ENCODE measurements at places on chromosomes 16 and 17.

GRCh38 chr17:204427-205147 lies 23.1 kb upstream of the DOC2B start:
- DNase-seq = no peak

DNA sequence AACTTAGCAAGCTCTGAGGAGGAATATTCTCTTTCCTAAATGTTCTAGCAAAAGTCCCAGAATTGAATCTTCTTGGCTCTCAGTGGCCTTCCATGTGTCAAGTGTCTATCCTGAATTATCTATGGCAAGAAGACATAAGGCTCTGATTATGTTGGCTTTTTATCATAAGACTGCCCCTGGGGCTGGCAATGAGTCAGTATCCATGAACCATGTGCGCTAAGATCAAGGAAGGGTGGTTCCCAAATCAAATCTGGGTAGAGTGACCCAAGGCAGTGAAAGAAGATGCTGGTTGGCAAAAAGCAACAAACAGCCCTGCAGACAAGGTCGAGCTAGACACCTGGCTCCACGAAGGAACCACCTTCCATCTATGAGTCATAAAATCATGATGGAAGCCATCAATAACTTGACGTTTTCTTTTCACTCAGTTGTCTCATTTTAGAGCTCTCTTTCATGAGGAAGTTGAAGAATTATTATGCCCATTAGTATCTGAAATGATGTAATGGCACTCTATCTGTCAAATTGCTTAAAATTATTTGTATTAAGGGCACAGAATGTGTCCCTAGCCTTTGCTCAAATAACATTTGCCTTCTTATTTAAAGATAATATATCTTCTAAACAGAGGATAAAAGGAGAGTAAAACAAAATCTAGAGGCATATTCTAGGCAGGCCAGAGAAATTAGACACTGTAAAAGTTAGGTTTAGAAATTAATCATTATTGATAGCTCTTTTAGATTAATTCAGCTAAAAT lies 657.7 kb upstream of the GOT2 start:
- DNase-seq = no peak

DNA sequence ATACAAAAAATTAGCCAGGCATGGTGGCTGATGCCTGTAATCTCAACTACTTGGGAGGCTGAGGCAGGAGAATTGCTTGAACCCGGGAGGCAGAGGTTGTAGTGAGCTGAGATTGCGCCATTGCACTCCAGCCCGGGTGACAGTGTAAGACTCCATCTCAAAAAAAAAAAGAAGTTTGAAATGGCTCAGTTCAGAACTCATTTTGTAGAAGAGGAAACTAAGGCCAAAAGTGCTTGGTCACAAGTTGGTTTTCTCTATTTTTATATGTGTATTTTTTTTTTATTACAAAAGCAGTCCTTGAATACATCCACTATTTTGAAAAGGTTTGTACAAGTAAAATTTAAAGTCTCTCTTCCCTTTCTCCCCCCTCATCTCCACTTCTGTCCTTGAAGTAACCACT lies 5.5 kb downstream of the TAC4 start:
- no peak for DNase-seq

DNA sequence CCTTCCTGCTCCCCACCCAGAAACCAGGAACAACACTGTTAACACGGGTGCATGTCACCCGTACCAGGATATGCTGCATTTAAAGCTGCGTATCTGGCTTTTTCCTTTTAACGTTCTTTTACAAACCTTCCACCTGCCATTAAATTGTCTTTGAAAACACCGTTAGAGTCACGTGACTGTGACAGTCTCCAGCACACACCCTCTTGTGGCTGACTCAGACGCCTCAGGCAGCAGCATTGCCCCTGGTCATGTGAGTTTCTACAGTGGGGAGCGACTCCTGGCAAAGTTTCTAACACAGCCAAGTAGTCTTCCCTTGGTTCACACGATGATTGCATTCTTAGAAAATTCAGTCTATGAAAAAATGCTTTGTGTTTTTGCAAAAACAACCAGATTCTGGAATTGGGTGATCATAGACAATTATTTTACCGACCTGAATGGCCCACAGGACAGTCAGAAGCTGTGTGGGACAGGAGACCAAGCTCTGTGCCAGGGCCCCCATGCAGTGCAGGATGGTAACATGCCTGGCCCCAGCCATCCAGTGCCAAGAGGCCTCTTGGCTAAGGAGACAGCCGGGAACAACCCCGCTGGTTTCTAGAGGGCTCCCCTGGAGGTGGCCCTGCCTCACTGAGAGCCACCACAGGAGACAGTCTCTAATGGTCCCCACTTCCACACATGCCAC lies 199.1 kb downstream of the KATNIP start:
- DNase-seq = peak; percentile 78

DNA sequence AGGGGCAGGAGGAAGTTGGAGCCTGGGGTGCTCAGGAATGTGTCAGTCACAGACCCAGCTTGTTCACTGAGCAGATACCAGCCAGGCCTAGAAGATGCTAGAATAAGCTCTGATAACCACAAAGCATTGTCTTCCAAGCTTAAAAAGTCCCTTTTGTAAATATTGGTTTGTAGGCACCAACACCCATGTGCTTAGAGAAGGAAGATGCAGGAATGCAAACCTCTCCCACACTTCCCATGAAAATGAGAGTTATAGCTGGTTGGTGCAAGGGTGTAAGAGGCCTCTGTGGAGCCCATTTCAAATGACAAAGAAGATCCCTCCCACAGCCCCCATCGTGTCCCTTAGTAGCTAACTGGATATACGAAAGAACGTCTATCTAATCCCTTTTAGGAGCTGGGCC lies 210.3 kb downstream of the C16orf78 start:
- no peak for DNase-seq

- DNase-seq = peak; percentile 62
These were observed 23.6 kb upstream of the KRT17 start for GRCh38 chr17:41647940-41648410.

GRCh38 chr17:59764292-59764741 lies 56.9 kb downstream of the VMP1 start:
- peak; percentile 83 for DNase-seq

GRCh38 chr17:72813481-72813880 lies 279.0 kb downstream of the SLC39A11 start:
- no peak for DNase-seq

Data from astrocyte of the spinal cord (primary cell).